Head of caudate nucleus (tissue), 42 donors: ENCODE measurements at places on chromosomes 3 and 15.

- DNase-seq, result no peak
Observed at GRCh38 chr3:69079269-69080159, 651 bp downstream of the UBA3 start.

DNA sequence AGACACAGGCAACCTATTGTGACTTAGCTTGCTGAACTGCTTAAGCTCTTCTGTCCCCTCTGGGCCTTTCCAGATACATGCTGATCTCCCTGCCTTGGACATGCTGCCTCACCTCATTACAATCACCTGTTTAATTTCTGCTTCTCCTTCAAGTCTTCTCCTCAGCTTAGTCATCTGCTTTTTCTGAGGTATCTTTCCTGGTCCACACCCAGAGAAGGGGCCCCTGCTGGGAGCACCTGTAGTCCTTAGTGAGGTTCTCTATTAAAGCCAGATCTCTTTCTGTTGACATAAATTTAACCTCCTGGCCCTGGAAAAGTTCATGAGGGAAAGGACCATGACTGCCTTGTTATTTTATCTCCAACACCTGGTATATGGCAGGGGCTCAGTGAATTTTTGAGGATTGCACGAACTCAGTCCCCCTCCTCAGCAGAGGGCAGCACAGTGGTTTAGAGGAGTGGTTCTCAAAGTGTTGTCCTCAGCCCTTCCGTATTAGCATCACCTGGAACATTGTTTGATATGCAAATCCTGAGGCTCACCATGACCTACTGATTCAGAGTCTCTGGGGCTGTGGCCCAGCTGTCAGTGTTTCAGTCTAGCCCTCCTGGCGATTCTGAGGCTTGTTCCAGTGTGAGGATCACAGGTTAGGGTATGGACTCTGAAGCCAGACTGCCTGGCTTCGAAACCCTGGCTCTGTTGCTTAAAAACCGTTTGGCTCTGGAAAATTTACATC lies 12.7 kb downstream of the COL6A6 start:
- DNase-seq, result no peak

DNA sequence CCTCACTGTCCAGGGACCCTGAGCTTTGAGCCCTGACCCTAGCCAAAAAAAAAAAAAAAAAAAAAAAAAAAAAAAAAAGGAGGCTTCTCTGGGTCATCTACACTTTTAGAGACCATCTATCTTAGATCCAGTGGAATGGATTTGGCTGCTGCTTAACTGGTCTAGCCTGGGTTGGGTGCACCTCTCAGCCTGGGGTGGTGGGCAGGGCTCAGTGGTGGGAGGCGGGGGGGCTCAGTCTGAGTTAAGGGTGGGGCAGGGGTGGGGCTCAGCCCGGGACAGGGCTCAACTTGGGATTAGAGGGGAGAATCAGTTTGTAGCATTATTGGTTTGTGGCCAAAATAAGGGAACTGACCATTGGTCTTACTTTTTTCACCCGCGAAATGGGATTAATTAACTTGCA lies 139.2 kb downstream of the TPRA1 start:
- no peak for DNase-seq

DNA sequence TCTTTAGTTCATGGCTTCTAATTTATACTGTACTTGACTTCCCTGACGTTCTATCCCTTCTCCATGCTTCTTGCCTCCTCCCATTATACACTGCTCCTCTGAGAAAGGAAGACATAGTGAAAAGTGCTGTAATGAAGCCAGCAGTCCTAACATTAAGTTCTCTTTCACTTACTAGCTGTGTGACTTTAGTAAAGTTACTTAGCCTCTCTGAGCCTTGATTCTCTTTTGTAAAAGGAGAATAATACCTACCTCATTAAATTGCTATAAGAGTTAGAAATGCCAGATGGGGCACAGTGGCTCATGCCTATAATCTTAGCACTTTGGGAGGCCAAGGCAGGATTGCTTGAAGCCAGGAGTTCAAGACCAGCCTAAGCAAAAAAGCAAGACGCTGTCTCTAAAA lies 18.8 kb upstream of the IGF2BP2 start:
- no peak for DNase-seq

GRCh38 chr3:138460536-138461205 lies 26.3 kb downstream of the ESYT3 start:
- no peak for DNase-seq

DNA sequence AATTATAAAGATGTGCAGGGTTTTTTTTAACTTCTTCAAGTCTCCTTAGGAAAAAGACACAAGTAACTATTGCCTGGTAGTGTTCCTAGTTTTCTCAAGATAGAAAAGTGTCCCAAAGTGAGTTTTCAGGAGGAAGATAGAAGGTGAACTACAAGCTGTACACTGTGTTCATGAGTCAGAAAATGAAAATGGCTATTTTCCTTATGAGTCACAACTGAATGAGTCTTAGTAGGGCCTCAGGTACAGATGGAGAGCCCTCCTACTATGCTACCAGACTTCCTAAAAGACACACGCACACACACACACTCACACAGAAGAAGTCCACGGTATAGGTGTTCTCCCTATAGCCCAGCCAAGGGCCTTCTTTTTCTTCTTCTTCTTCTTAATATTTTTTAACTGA lies 3.1 kb downstream of the MYO1E start:
- DNase-seq, result no peak

GRCh38 chr3:83835040-83835439 lies 1123.7 kb upstream of the CADM2 start:
- DNase-seq, result no peak

DNA sequence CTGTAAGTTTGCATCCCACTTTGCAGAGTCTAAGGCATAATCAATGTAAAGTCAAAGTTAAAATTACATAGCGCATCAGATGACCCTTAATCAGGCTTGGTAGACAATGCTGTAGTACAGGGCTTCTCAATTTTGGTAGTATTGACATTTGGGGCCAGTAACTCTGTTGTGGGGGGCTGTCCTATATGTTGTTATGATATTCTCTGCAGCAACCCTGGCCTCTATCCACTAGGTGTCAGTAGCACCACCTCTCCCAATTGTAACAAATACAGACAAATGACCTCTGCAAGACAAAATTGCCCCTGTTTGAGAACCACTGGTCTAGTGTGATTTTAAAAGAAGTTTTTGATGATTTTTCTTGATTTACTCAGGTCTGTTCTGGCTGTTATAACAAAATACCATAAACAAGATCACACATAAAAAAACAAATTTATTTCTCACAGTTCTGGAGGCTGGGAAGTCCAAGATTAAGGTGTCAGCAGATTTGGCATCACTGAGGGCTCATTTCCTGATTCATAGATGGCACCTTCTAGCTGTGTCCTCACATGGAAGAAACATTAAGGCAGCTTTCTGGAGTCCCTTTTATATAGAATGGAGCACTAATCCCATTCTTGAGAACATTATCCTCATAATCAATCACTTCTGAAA lies 37.6 kb upstream of the SLC9A9 start:
- DNase-seq, result no peak

- DNase-seq, result no peak
Observed at GRCh38 chr3:95449841-95450240, 1364.6 kb upstream of the EPHA6 start.

DNA sequence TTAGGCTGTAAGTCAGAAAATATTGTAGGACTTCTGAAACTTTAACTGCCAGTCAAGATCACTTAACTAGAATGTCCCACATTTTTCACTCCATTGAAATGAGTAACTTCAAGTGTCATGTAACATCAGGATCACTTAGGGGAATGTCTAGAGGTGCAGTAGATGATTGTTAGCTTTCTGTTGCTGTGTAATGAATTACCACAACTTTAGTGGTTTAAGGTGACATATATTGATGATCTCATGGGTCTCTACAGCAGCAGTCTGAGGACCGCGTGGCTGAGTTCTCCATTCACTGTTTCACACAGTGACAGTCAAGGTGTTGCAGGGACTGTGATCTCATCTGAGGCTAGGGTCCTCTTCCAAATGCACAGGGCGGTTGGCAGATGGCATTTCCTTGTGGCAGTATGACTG lies 82.7 kb downstream of the SLC25A26 start:
- no peak for DNase-seq

GRCh38 chr3:9415485-9416138 lies 18.2 kb downstream of the SETD5 start:
- DNase-seq, result no peak

- DNase-seq, result no peak
Observed at GRCh38 chr3:135739779-135740178, 225.7 kb upstream of the PPP2R3A start.

- no peak for DNase-seq
Observed at GRCh38 chr3:131750256-131750655, 247.5 kb upstream of the MRPL3 start.

DNA sequence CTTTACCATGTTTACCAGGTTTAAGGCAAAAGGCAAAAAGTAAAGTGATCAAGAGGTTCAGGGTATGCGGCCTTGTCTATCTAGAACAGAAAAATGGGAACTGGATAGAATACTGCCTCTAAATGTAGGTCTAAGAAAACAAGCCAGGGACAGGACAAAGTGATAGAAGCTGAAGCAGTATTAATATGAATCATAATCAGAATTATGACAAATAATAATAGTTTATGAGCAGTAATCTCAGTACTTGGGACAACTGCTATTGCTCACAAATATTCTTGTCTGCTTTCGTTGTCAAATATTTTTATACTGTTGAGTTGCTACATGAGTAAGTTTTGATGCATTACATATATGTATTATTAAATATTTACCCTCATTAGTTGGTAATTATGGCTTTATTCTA lies 356.9 kb upstream of the RBMS3 start:
- DNase-seq, result no peak

DNA sequence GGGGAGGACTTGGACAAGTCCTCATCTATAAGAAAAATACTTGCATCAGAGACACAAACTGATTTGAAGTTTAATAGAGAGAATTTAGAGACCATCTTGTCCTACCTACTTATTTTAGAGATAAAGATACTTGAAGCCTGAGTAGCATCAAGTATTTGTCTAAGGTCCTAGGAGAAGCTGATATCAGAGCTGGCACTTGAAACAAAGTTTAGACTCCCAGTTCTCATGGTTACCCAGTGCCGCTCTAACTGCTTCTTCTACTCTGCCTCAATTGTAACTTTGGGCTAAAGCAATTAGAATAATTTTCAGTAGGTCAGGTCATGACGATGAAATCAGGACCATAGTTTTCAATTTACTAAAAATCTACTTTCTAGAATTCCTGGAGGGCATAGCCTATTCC lies 123.9 kb upstream of the CADPS start:
- no peak for DNase-seq

GRCh38 chr3:146612015-146612414 lies 6.9 kb upstream of the PLSCR5 start:
- no peak for DNase-seq

DNA sequence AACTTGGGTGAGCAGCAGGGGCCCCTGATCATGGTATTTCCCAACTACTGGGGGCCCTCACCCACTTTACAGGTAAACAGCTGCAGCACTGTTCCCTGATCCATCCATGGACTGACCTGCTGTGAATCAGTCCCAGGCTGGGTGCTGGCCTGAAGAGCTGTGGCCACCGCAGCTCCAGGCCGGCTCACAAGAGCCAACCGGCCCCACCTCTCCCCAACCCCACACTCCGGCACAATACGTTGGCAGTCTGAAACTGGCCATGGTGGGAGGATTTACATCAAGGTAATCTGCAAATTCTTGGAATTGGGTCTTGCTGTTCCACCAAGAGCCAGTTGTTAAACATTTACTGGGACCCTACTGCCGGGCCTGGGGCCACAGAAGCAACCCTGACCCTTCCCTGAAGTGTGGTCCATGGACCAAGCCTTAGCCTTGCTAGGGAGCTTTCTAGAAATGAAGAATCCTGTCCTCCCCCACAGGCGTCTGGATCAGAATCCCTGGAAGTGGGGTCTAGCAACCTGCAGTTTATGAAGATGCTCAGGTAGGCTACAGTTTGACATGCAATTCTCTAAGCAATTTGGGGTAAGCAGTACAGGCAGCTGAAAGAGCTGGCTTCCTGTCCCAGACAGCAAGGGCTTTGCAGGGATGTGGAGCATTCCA lies 3.7 kb downstream of the SLC6A20 start:
- no peak for DNase-seq

DNA sequence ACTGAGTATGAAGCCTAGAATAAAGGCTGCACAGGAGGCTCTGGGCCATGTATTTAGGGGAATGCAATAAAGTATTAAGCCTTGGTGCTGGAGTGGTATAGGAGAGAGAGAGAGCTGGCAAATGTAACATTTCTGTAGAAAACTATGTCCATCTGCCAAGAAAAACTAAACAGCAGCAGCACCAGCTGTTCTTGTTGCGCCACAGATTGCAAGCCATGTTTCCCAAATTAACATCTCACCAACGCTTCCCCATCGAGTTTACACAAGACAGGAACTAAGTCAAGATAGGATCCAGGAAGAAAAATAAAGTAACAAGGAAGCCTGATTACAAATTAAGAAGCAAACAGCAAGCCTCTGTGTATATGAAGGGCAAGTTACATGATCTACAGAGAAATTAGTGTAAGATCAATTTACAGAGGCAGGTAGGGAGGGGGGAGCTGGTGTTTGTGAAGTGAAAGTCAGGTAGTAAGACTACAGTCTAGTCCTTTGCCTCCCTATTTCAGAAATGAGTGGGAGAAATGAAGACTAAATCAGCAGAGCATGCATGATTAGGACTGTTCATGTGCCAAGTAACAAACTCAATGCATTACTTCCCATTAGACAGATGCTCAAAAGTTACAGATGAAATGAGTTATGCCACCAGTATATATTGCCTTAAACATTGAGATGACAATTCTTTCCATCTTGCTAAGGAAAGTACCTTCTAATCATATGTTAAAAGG lies 900.5 kb downstream of the EPHA3 start:
- DNase-seq, result no peak
